CD4-positive, alpha-beta T cell treated with Interleukin-4 for 1 hour (primary cell): ENCODE measurements at places on chromosomes 11 and 22.

- no peak for DNase-seq
These were observed 21.3 kb upstream of the CTSD start for GRCh38 chr11:1784761-1785650.

GRCh38 chr11:105046898-105047579 is 1.9 kb upstream of the CARD16 start:
- no peak for DNase-seq

GRCh38 chr11:60788401-60789125 is 3.4 kb downstream of the MS4A10 start:
- DNase-seq = no peak

DNA sequence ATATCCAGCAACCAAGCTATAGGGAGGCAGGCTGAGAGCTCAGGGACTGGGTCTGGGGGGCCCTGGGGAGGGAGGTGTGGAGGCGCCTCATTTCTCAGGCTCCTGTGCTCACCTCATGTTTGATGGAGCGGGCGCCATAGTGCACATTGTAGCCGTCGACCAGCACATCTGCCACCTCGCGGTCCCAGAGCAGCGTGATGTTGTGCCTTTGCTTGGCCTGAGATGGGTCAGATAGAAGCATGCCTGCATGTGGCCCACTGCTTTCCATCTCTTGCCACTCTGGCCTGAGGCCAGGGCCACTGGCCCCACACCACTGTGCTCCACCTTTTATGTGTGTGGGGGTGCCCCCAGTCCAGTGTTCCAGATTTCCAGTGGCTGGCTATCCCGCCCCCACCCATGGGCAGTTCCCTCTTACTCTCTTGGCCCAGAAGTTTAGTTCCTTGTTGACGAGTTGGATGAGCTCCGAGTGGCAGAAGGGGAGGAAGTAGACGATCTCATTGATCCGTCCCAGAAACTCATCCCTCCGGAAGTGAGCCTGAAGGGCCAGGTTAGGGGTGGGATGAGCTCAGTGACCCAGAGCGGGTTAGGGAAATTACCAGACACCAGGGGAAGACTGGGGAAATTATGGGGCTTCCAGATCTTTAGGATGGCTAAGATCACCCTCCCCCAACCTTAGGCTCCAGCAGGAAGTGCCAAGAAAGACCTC is 50.1 kb upstream of the PHOX2A start:
- no peak for DNase-seq

DNA sequence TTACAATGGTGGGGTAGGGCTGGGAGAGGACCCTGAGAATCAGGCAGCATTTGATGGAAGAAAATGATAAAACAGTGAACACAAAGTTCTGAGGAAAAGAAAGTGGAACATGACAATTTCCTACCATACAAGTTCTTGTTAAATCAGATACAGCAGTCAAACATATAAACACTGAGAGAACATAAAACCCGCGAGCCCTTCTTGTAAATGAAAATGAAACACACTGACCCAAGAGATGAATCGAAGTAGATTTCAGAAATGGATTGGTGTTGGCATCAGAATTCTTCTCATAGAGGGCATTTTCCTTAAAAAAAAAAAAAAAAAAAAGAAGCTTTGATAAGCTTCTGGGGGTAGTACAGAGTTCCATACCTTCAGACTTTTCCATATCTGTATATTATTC is 134.7 kb upstream of the TMEM45B start:
- DNase-seq = no peak

DNA sequence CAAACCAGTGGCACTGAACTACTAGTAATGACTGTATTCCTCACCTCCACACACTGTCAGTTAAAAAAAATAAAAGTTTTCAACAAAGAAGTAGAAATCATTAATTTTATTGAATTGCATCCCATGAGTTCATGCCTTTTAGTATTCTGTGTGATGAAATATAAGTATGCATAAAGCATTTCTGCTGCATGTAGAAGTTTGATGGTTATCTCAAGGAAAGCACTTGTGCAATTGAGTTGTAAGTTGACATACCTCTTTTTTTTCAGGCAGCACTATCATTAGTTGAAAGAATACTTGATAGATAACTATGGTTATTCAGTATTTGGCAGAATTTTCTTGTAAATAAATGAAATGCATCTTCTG is 104.4 kb downstream of the STIM1 start:
- no peak for DNase-seq

- DNase-seq = no peak
These were observed 10.7 kb downstream of the STIM1 start for GRCh38 chr11:3866206-3866605.

DNA sequence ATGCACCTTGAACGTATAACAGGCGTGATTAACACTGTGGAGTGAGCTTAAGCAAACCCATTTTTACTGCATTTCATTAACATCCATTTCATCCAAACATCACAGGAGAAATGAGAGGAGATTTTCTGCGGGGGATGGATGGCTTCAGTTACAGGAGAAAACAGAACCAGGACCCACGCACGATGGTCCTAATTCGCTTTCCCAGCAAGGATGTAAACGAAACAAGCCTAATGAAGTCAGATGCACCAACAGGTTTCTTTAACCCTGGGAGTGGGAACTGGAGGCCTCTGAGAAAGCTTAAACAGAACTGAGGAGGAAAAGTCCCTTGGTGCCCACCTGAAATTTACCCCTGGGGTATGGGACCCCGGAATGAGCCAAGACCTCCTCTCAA is 2.7 kb downstream of the CADM1 start:
- no peak for DNase-seq

DNA sequence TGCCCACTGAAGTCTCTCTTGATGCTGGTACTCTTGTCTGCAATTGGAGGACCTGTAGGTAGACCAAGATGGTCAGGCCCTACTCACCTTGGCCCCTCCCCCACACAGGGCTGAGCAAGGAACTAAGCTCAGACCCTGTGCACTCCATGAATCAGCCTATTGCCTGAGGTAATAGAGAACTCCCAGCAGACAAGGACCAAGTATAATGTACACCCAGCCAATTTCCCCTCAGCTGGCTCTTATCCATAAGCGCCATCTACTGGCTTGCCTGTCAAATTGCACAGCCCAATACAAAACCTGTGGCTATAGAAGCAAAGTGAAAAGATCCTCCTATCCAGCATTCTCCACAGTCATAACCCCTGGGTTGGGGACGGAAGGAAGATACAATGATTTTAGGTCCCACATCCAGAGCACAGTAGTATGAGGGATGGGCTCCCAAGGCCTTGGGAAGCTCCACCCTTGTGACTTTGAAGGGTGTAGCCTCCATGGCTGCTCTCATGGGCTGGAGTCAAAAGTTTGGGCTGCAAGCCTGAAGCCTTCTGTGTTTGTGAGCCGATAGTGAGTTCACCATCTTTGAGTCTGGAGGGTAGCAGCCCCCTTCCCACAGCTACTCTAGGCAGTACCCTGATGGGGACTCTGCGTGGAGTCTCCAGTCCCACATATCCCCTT is 56.0 kb downstream of the GLYATL2 start:
- peak; percentile 44 for DNase-seq

GRCh38 chr11:84922836-84923235 is 704.3 kb downstream of the DLG2 start:
- DNase-seq = no peak

GRCh38 chr11:47714554-47715081 is 551 bp downstream of the AGBL2 start:
- no peak for DNase-seq

DNA sequence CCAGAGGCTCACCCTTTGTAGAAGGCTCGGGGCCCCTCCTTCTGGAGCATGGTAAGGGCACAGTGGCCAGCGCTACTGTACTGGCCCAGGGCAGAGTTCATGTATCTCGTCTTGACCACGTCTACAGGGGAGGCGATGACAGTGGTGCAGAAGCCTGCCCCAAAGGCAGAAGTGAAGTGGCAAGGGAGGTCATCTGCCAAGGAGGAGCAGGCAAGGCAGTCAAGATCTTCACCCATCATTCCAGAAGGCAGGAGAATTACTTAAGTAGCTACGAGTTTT is 7.2 kb downstream of the UCP2 start:
- DNase-seq = no peak

DNA sequence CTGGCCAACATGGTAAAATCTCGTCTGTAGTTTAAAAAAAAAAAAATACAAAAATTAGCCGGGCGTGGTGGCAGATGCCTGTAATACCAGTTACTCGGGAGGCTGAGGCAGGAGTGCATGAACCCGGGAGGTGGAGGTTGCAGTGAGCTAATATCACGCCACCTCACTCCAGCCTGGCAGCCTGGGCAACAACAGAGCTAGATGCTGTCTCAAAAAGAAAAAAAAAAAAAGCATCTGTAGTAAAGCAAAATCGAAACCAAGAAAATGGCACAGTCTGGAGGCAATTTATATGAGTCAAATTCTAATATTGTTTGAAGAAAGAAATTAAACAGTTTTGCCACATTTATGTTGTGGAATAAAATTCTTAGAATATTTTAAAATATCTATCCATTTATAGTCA is 365.0 kb upstream of the CHORDC1 start:
- no peak for DNase-seq

GRCh38 chr11:74325649-74326645 is 14.5 kb upstream of the P4HA3 start:
- DNase-seq = no peak

GRCh38 chr11:36212564-36213392 is 76.4 kb downstream of the COMMD9 start:
- no peak for DNase-seq

- DNase-seq = peak; percentile 34
These were observed 22.1 kb upstream of the UCP3 start for GRCh38 chr11:74030723-74031676.

DNA sequence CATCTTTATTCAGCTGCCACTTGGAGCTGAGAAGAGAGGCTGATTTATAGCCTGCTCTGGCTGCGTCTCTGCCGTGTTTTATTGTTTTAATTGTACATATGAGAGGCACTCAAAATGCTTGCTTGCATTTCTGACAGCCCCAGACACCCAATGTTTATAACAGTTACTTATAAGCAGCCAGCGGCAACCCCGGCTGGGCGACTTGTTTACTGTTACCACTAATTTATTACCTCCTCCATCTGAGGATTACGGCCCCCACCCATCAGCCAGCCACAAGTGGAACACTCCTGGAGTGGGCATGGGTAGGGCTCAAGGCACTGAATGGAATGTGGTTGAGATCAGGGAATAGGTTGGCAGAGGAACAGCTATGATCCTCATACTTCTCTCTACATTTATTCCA is 61.2 kb downstream of the CLPB start:
- no peak for DNase-seq

GRCh38 chr11:114762408-114762807 is 84.1 kb downstream of the NXPE2 start:
- no peak for DNase-seq

GRCh38 chr22:21802673-21803072 is 64.8 kb downstream of the MAPK1 start:
- no peak for DNase-seq

DNA sequence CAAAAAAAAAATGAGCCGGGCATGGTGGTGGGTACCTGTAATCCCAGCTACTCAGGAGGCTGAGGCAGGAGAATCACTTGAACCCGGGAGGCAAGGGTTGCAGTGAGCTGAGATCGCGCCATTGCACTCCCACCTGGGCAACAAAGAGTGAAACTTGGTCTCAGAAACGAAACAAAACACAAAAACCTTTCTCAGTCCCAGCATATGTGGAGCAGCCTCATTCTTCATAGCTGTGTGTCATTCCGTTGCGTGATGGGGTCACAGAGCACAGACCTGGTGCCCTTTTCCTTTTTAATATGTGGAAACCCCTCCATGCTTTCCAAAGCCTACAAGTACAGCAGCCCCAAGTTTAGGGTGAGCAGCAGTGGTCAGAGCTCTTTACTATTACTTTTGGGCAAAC is 13.7 kb downstream of the PEX26 start:
- DNase-seq = no peak

- no peak for DNase-seq
These were observed 765.4 kb downstream of the BRD1 start for GRCh38 chr22:49062155-49062801.

- no peak for DNase-seq
These were observed 37.1 kb downstream of the RAB30 start for GRCh38 chr11:83034673-83035014.

DNA sequence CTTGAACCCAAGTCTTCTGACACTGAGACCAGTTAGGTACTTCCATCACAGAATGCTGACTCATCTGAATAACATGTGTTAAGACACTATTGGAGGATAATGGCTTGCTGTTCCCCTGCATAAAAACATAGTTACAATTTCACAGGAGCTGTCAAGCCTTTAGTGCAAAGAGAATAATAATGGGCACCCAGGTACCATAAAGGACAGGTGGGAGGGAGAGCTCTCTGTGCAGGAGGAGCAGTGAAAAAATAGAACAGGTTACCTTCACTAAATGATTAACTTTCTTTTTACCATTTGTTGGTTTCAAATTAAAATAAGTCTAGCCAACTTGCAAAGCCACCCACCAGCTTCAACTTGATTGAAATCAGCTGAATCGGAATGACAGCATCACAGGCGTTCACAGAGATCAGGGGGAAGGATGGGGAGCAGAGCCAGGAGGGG is 173.2 kb downstream of the DSCAML1 start:
- no peak for DNase-seq

GRCh38 chr22:25536589-25536988 is 27.9 kb upstream of the GRK3 start:
- no peak for DNase-seq

GRCh38 chr22:39598017-39598965 is 27.7 kb downstream of the CACNA1I start:
- peak; percentile 72 for DNase-seq

- DNase-seq = no peak
These were observed 125.1 kb downstream of the MED15 start for GRCh38 chr22:20632518-20632917.

- DNase-seq = no peak
These were observed 20.9 kb upstream of the CSNK2A3 start for GRCh38 chr11:11373934-11374333.

DNA sequence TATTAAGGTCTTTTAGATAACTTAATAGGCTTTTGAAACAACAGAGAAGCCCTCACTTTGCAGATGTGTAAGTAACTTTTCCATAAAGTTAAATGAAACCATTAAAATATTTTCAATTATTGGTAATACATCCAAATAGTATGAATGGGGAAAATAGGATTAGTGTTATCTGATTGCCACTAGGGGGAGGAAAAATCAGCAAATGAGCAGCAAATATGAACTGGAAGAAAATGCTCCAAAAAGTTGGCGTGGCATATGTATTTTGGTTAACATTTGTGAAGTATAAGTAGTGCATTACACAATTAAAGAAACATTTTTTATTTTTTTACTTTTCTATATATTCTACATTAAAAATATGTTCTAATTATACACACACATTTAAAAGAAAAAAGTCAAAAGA is 259.8 kb upstream of the ANO5 start:
- no peak for DNase-seq

- peak; percentile 24 for DNase-seq
These were observed 2.6 kb downstream of the C11orf21 start for GRCh38 chr11:2298795-2299761.

DNA sequence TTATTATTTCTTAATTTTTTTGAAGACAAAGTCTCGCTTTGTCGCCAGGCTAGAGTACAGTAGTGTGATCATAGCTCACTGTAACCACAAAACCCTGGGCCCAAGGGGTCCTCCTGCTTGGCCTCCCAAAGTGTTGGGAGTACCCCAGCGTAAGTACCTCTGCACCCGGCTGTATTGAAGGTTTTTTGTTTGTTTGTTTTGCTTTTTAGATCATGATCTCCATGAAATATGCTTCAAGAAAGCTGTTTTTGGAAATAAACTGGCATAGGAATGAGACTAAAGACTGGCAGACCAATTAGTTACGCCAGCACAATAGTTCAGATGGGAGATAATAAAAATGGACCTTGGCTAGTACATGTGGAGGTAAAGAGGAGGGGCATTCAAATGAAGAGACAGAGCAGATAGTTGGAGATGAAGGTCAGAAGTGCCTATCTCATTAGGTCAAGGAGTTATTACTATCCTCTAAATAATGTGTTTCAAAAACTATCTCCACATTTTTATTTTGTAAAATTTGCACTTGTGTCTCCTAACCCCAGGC is 4.1 kb upstream of the MRPL48 start:
- DNase-seq = no peak
